ENCODE measurements at places on chromosomes 4 and X.

GRCh38 chrX:71301195-71301924, at the start of gene ITGB1BP2:
Gene ITGB1BP2 (plus strand): TSS chrX:71301750. CDS start chrX:71301807, 57 bp downstream.
- DNase-seq: no peak

DNA sequence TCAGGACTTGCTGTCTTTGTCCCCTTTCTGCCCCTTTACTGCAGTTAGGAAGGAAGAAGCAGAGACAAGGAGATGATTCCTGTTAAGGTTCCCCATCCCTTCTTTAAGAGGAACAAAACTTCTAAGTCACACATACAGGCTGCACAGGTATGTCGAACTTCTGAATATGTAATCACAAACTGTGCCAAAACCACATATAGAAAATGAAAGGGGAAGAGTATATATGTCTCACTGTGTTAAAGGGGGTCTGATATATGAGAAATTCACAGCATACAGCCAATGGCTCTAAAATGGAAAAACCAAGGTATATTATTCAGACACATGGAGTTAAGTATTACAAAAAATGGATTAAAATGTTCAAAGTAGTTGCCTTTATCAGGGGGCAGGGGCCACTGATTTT, 11.7 kb downstream of the CFAP97 start:
- DNase-seq: no peak

GRCh38 chr4:86975927-86976326, 41.1 kb downstream of the AFF1 start:
- no peak for DNase-seq

DNA sequence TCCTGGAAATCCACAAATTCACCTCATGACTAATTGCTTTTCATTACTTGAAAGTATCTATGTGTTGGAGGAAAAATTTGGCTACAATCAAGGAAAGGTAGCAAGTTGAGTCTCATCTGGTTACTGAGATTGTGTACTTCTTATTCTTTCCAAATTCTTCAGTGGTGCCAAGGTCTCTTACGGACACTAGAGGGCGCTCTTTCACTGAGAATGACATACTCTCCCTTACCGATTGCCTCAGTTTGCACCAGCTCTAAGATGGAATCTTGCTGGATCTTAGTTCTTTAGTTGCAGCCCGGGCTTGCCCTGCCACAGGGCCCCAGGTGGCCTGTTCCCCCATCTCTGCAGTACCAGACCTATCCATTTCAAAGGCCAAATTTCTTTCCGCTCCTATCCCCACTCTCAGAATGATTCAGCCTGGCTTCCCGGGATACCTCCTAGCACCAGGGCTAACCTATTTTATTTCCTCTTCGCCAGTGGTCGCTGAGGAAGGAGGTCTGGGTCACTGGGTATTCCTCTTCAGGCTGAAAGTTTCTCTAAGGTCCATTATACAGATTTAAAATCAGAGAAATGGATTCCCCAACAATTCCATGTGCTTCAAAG, 24.6 kb upstream of the GPR50 start:
- peak; percentile 4 for DNase-seq

DNA sequence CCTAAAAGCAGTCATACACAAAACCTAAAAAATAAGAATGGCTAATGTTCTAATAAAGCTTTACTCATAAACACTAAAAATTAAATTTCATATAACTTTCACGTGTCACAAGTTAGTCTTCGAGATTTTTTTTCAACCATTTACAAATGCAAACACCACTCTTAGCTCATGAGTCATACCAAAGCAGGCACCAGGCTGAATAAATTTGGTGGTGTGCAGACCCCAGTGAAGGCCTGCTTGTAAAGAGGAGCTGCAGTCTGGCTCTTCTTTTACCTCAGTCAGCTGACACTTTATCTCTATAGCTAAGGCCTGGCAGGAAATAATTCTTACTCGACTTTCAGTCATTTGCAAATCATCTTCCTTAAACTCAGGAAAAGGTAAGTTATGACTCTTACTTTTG, 37.4 kb downstream of the CLOCK start:
- DNase-seq: no peak

GRCh38 chr4:13289391-13289790, 194.7 kb downstream of the RAB28 start:
- no peak for DNase-seq

GRCh38 chr4:76233083-76233482, 18.4 kb upstream of the FAM47E start:
- DNase-seq: no peak

- DNase-seq: no peak
Measured at GRCh38 chrX:121161501-121161933, 114.1 kb downstream of the GLUD2 start.

- no peak for DNase-seq
Measured at GRCh38 chr4:159145992-159146330, 43.1 kb downstream of the RAPGEF2 start.

DNA sequence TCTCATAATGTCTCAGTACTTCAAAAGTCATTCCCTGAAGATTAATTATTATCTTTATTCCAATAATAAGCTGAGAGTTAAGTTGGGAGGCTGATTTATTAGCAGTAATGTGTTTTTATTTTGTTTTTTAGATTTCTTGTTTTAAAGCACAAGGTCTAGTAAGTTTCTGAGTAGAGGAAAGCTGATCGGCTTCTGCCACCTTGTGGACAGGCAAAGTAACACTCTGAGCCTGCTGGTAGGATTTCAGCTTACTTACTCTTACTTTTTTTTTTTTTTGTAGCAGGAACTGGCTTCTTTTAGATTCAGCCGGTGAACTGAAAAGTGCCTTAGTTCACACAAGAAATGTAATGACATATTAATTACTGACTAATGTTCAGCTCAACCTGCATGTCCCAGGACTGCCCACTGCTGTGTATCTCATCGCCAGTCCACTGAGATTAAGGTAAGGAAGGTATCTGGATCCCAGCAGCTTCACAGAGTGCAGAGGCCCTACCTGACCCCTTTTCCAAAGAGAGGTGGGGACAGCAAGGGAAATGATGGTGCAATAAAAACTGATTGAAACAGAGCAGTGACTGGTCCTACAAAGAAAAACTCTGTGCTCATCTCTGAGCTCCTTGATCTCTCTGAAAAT, 126.5 kb downstream of the ADGRA3 start:
- DNase-seq: no peak

DNA sequence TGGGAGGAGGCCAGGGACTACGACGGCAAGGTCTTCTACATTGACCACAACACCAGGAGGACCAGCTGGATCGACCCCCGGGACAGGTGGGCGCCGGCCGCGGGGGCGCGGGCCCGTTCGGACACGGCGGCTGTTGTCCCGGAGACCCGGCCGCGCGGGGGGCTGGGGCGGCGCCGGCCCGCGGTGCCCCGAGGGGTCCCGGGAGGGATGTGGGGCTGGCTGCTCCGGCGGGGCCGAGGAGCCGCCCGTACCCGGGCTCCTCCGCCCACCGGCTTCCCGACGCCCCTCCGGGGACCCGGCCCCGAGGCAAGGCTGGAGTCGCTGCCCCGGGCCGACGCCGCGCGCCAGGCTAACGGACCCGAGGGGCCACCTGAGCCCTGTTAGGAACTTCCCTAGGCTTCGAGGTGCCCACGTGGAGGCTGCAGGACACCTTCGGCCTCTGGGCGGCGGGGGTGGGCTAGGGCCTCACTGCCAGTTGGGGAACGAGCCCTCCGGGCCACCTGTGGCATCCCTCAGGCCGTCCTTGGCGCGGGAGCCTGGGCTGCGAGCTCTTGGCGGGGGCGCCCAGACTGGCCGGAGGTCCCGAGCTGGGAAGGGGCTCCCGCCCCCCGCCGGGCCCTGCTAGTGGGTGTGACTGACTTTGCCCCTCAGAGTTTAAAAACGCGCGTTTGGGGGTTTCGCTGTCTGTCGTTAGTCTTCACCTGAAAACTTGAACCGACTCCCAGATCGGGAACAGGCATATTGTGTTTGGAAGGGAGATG, 660 bp downstream of the WWC2 start:
- no peak for DNase-seq

DNA sequence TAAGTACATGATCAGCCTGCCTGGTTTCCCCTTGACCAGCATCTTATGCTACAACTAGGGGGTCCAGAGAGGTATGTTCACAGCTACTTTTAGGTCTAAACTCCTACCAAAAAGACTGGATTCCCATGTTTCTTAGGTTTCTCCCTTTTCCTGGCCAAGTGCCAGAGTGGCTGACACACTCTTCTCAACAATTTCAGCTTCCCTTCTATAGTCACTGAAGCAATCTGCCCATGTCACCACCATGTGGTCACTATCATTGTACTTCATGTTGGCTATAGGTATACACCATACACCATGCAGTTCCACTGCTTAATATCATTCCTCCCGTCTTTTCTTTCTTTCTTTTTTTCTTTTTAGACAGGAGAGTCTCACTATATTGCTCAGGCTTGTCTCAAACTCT, 66.9 kb downstream of the KLHL13 start:
- DNase-seq: no peak

DNA sequence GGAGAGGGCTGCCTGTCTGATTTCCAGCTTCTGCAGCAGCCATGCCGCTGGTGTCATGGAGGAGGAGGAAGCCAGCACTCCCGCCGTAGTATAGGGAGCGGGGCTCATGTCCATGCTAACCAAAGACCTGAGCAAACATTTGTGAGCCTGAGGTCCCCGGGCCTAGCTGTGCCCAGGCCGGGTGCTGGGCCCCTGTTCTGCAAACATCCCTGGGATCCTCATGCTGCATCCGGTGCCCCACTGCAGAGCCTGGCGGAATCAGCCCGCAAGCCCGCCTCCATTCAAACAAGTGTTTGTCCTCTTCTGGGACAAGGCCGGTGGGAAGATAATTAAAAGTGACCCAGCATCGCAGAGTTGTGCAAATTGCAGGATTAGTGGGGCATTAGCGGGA, 106.3 kb downstream of the SORCS2 start:
- no peak for DNase-seq

- no peak for DNase-seq
Measured at GRCh38 chr4:146472404-146472803, 49.3 kb downstream of the SLC10A7 start.

GRCh38 chr4:6372649-6373525, 99.5 kb downstream of the PPP2R2C start:
- DNase-seq: no peak

DNA sequence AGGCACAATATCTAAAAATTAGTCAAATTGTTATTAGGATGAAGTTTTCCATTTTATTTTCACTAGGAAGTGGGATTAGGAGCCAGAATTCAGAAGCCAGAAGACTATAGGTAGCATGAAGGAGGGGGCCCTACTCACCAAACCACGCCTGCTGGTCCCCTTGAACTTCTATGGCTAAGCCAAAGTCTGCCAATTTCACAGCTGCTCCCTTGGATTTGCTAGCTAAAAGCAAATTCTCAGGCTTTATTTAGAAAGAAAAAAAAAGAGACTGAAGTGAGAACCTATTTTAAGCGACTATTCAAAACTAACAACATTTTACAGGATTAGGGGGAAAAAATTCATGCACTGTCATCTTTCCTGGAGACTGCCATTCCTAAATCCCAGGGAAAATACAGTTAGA, 224.3 kb downstream of the CAMK2D start:
- no peak for DNase-seq

- DNase-seq: no peak
Measured at GRCh38 chr4:83342476-83342875, 7.8 kb upstream of the HPSE start.

DNA sequence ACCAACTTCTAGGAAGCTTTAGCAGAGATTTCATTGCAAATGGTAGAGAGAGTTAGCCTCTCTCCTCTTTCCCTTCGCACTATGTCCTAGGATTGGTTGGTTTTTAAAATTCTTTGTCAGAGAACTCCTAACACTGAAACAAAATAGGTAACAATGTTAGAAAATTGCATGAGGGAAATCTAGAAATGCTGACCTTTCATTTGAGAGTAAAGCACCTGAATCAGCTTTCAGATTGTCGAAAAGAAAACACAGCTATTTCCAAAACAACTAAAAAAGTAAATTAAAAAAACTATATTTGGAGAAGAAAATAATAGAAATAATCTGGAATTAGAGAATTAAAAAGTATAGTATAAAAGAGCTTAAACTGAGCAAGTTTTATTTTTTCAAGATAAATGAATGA, 108.1 kb upstream of the GK2 start:
- no peak for DNase-seq

DNA sequence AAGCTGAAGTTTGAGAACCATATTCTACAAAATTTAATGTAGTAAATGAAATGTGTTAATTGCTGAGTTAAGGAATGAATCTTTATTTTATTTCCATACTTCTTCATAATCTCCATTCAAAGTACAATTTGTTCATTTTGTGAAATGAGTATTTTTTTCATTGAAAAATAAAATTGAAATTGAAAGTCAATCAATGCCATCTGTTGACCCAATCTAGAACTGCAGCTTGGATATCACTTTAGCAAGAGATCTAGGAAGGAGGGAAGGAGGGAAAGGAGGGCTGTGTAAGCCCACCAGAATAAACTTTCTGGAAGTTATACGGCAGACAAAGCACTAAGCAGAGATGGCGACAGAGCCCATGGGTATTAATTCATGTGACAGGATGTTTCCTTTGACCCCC, 128.4 kb downstream of the ZMAT1 start:
- DNase-seq: no peak

- no peak for DNase-seq
Measured at GRCh38 chrX:96861661-96862060, 22.0 kb upstream of the RPA4 start.

- no peak for DNase-seq
Measured at GRCh38 chr4:24640366-24640765, 56.0 kb upstream of the DHX15 start.

- DNase-seq: no peak
Measured at GRCh38 chrX:12494400-12495138, 296.6 kb upstream of the PRPS2 start.

Data from activated CD8-positive, alpha-beta memory T cell treated with anti-CD3 and anti-CD28 coated beads for 4 hours (primary cell).